ENCODE measurements at places on chromosomes 13 and 19.

DNA sequence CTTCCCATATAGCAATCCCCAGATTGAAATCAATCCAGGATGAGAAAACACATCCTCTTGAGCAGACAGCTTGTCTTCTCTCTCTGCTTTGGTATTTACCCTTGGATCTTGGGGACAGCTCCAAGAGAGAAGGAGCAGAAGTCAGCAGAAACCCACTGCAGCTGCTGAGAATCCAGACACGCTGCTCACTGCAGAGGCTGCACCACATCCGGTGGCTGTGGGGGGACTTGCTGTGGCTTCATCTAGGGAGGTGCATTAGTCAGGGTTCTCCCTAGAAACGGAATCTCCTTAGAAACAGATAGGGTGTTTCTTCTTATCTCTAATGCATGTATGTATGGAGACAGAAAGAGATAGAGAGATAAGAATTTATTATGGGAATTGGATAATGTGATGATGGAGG is 2.7 kb downstream of the CYP4F12 start:
- DNase-seq: no peak

- DNase-seq: no peak
Measured at GRCh38 chr13:68185444-68186141, 955.5 kb upstream of the PCDH9 start.

DNA sequence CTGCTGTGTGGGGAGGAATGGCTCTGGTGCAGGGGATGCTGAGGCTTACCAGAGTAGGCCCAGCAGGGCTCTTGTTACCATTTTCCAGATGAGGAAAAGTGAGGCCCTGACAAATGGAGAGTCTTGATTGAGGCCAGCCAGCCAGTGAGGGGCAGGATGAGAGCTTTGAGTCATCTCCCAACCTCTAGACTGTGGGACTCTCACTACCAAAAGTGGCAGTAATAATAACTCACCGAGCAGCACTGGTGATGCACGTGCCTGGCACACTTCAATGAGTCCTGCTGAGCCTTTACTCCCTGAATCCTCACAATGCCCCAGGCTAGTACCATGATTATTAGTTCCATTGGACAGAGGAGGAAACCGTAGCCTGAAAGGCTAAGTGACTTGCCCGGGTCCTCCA is 7.8 kb downstream of the CIC start:
- no peak for DNase-seq

DNA sequence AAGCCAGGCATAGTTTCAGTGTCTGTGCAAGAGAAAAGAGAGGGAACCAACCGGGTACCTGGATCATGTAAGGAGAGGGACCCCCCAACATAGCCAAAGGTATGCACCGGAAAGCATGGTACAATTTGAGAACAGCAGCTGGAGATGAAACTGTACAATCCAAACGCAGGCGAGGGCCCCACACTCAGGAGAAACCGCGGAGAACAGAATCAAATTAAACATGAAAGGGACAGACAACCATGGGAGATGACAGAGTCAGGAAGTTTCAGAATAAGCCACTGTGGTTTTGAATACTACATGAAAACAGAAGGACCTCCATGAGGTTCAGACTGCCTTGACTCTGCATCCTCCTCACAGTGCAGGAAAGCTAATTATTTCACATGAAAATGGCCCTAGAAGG is 62.9 kb upstream of the SPATA13 start:
- no peak for DNase-seq

DNA sequence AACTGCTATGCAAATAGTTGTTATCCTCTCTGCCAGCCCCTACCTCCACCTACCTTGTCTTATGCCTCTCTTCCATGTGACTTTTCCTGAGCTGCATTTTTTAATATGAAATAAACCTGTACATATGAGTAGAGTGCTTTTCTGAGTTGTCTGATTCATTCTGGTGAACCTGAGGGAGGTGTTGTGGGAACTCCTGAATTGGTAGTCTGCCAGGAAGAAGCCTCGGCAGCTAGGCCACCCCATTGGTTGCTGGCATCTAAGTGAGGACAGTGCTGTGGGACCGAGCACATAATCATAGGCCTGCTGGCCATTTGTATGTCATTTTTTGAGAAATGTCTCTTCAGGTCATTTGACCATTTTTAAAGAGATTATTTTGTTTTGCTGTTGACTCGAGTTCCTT is 1146.8 kb downstream of the UQCRFS1 start:
- DNase-seq: no peak

GRCh38 chr13:112814905-112815585 is 125.2 kb downstream of the ATP11A start:
- no peak for DNase-seq

- DNase-seq: no peak
Measured at GRCh38 chr13:112065521-112065866, 1.5 kb upstream of the SOX1 start.

DNA sequence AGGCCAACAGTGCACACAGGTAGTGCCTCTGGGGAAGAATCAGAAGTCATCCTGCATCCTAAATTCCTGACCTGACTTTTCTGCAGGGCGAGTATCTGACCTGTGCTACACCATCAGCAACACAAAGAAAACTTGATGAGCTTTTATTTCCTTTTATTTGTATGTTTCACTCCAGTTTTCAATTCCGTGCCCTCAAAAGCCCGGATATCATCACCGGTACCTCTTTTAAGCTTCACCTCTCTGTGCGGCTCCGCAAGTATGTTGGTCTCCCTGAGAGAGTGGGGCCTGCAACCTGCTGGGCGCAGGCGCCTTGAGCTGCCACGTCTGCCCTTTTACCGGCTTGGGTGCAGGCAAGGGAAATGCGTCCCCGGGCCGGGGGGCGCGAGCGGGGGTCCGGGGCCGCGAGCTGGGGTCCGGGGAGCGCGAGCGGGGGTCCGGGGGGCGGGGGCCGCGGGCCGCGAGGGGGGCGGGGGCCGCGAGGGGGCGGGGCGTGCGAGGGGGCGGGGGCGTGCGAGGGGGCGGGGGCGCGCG is 4.3 kb upstream of the DUXA start:
- peak; percentile 18 for DNase-seq

DNA sequence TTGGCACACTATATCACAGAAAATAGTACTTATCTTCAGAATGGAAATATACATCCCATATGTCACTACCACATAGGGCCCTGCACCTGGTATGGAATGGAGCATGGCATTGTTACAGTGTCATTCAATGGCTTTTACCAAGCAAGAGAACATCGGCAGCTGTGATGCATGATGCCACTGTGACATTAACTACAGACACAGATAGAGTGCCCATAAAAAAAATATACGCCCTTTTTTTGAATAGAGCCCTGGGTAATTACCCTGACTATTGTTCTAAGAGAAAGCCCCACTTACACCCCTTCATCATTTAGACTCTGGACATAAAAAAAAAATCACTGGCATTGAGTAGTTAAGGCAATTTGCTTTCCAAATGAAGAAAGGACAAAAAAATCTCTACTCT is 320.3 kb downstream of the DNAJC15 start:
- DNase-seq: no peak

Measured in T-helper 22 cell (primary cell).